Iris pigment epithelial cell (primary cell): ENCODE measurements at places on chromosomes 5 and 9.

DNA sequence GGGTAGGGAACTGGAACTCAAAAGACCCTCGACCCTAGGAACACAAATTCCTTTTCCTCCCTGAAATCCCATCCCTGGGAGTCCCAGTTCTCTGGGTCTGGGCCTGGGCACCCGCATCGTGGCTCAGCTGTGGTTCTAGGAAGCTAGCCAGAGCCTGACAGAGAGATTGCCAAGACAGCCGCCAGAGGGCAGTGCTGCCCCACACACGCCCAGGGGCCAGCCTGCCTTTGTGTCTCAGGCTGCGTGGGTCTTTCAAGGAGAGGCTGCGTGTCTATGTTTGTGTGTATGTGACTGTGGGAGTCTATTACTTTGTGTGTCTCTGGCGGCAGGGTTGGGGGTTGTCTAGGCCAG lies 32.0 kb upstream of the TTLL11 start:
- DNase-seq = peak; percentile 72

DNA sequence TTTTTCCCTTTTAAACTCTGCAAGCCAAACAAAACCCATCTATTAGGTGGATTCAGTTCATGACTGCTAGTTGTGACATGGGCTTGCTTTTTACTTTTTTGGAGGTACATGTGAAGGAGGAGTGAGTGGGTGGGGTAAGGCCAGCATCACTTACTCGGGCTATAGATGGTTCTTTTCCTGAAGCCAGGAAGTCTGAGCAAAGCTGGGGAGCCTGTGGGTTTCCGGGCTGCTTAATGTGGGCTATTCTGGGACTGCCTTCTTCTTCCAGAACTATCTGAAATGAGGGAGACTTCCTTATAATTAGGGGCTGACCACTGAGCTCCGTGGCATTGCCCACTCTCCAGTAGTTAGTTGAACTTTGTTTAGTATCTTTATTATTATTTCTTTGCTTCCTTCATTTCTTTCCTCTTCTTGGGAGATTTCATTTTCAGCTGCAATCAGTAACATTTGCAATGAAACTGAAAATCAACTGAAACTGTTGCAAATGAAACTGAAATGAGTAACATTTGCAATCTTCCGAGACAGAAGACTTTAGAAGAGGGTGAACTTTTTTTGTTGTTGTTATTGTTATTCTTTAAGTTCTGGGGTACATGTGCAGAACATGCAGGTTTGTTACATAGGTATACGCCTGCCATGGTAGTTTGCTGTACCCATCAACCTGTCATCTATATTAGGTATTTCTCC lies 204.9 kb downstream of the LRRC70 start:
- DNase-seq = no peak

DNA sequence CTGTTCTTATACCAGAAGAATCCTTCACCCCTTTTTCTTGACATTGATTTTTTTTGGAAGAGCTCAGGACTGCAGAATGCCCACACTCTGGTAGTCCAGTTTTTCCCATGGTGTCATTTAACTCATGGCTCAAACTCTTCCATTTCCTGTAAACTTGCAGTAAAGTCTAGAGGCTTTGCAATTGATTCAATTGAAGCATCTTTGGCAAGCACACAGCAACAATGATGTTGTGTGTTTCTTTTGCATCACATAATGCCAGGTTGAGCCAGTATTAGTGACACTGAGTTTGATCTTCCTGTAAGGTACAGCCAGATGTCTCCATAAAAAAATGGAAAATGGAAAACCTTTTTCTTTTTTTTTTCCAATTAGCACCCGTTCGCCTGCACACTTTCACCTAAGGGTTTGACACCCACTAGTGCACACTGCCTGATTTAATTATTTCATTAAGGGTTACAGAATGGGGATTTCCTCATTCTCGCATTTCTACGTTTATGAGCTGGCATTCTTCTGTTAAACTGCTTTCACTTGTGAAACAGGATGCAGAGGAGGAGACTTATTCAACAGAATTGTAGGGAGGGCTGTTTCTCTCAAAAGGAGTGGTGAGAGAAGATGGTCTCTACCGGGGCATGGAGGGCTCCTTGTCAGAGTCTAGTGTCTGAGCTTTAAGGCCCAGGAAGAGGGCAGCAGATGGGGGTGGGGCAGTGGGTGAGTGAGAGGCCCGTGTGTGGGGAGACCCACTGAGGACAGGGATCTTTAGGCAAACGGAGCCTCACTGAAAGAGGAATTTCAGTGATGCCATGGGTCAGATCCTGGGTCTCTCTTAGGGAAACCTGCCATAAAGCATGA lies 2.2 kb upstream of the S1PR3 start:
- DNase-seq = peak; percentile 88

- DNase-seq = peak; percentile 68
Observed at GRCh38 chr5:144198386-144198785, 27.7 kb downstream of the KCTD16 start.

DNA sequence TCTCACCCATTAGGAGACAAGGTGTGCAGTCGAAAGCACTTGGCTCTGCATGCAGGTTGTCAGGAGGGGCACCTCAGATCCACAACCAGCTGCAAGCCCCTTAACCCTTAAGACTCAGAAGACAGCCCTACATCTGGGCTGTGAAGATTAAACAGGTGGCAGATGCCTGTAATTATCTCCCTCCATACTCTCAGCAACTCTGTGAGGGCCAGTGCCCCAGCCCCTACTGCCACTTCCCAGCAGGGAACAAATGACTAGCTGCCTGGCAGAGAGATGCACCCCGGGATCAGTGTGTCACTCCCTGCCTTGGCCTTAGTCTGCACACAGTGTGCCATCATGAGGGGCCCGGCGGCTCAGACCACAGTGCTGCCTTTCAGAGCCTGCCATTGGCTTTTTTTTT lies 42.0 kb downstream of the CRB2 start:
- DNase-seq = no peak

- peak; percentile 51 for DNase-seq
Observed at GRCh38 chr5:59637884-59638580, 255.5 kb downstream of the PDE4D start.

GRCh38 chr9:103014242-103014641 lies 19.1 kb downstream of the CYLC2 start:
- DNase-seq = no peak

DNA sequence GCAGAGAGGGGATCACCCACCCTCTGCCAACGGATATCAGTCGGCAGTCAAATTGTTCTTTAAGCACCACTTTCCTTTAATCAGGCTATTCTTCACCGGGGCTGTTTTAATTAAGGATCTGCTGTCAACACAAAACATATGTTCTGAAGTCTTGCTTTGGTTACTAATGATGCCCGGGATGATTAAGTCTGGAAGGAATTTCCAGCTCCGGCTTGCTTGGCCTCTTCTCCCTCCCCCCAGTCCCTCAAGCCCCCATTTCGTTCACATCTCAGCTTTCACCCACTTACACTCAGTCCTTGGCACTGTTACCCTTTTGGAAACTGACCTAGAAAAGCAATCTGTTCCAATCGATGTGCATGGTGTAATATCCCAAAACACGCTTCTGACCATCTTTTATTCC lies 74.7 kb downstream of the MSX2 start:
- no peak for DNase-seq

- DNase-seq = peak; percentile 51
Observed at GRCh38 chr9:19358701-19359100, 21.3 kb downstream of the RPS6 start.

DNA sequence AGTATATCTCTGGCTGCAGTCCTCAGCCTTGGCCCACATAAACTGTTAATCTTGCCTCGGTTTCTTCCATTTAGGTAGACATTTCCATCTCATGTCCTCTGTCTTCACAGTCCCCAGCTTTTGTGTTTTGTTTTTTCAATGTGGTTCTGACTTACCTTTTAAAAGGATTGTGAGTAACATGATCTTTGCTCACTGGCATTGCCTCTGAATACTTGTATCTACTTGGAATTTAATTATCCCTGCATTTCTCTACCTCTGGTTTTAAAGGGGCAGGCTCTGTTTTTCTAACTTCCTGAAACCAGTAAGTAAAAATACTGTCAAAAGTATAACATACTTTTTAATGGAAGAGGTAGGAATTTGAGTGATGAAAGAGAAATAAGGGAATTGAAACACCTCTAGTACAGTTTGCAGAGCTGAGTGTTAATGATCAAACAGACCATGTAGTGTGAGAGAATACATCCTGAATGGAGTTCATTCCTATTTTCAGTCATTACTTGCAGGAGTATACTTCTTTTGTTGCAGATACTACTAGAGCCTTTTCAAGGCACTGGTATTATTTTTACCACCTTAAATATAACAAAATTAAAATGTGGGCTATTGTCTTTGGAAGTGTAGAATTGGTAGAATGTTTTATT lies 62.6 kb downstream of the MTREX start:
- no peak for DNase-seq

DNA sequence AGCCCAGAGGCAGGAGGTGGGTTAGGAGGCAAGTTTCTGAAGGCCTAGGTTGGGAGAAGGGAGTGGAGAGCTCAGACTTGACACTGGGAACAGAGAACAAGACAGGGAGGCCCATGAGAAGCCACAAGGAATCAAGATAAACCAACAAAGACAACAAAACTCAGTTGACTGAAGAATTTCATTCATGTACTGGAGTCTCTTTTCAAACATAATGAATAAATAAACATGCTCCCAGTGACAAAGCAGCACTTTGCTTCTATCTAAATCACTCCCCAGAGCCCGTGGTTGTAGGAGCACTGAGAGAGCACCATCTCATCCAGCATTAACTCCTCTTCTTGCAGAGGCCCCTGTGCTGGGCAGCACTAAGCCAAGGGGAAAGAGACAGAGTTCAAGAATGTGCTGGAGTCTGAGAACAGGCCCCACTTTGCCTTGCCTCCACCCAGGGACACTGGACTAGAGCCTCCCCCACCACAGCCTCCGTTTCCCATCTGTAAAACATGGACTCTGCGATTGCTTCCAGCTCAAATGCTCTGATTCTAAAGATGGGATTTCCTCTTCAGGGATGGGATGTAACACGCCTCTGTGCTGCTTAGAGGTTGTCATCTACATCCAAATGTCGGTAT lies 282.0 kb downstream of the SPOCK1 start:
- DNase-seq = no peak

DNA sequence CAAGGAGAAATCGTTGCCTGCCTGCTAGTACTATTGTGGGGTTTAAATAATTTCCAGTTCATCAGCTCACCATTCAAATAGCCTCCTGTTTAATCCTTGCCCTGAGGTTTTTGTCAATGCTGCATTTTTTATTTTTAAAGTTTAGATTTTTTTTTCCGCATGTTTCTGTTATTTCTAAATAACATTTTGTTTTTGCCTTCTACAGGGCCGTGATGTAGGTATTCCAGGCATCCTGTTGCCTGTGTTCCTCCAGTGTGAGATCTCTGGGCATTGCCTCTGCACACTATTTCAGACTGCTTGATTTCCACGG lies 124.3 kb downstream of the HSD17B3 start:
- no peak for DNase-seq

GRCh38 chr5:54049963-54050362 lies 260.4 kb downstream of the ARL15 start:
- peak; percentile 83 for DNase-seq

DNA sequence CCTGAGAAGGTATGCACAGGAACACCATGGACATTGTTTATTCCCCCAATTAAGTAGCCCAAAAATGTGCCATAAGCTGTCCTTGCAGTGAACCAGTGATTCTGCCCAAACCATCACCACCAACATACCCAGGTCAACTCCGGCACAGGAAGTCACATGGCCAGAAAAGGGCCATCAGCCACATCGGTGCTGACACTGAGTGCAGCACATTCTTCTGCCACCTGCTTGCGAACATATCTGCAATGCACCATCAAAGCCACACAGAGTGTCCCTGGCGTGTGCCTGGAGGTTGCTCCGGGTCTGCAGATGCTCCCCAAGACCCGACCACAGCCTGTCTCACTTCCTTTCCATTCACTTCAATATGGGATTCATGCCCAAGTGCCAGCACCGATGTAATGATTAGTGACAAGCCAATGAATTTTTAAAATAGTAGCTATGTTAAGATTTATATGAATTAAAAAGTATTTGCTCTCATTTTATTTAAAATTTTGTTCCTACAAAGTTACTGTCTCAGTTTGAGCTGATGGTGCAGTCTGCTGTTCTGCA lies 37.6 kb downstream of the SYK start:
- no peak for DNase-seq

DNA sequence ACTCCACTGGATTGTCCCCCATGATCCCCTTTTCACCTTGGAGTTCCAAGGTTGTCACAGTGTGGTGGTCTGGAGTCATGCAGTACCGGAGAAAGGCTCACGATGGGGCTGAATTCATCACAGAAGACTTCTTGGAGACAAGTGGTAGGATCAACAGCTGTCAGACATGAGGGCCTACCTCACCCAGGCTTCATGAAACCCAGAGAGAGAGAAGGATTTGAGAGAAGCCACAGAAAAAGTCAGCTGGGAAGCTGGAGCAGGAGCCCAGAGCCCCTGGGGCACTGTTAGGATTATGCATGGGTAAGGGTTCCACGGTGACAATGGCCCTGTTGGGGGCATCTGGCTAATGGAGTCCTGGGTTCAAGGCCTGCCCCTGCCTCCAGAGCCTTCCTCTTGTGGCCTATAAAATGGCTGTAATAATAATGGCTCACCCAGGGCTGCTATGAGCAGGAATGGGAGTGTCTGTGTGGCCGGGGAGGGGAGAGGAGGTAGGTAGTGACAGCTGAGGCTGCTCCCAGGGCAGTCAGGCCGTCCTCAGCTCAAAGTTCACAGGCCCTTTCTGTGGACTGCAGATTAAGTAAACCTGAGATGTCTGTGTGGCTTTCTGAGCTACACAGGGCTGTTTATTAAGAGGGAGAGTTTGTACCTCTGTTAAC lies 910 bp downstream of the TRIM14 start:
- DNase-seq = peak; percentile 43
